ENCODE measurements at places on chromosomes 2 and 18. TPM values are rescaled to one million over a fixed set of nuclear protein-coding genes. Genes with fewer than 3 reads are reported as not detected.
A peak's percentile ranks its signal among the peaks of the same experiment; 100 is the strongest.

DNA sequence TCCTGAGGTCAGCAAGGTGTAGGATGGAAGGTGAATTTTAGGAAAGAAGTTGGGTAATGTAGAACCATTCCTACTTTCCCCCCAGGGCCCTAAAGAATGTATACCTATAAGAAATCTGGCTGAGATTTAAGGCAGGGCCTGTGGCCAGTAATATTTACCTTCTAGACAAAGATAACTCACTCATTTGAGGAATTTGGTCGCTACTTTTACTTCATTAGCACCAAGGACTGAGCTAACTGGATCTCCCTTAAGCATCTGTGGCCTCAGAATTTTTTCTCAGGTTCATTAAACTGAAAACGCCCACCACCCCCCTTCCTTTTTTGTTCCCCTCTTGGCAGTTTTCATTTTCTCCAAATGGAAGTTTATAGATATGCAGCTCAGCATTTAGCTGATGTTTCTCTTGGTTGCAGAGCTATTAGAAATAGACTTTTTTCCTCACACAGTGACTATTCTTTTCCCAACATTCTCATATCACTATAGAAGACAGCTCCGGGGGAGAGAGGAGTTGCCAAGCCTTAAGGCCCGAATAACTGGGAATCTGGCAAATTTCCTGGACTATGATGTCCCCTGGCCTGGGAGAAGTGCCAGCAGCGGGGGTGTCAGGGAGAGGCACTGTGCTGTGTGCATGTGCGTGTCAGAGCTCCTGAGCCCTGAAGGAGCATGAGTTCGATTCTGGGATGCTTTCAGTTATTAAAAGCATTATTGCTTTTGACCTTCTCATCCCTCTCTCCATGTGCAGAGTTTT is 310.9 kb downstream of the PRKCE start:
- peak; percentile 74 for DNase-seq

The LCT gene
- total RNA-seq = not detected

The CFC1 gene
- total RNA-seq = 3.0 TPM

The MYO5B gene
- total RNA-seq = 23.7 TPM

All from pancreas (tissue), 10 donors.